ENCODE measurements at places on chromosomes 13 and 19. TPM values are rescaled to one million over a fixed set of nuclear protein-coding genes. Genes with fewer than 3 reads are reported as not detected.
A peak's percentile ranks its signal among the peaks of the same experiment; 100 is the strongest.

DNA sequence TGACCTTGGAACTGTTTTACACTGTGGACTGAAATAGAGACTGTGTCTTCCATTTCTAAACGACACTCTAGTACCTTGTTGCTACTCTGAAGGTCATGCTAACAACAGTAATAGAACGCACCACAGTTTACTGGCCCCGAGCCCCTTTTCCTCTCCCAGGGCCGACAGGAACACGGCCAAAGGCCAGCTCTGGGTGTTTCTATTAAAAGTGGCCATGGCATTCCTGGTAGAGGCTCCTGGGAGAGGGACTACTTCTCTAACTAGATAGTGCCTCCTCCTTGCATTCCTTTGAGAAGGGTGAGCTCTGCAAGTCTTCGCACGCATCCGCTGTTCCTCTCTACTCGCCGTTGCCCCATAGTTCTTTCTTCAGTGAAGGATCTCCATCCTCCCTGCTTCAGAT lies 18.7 kb upstream of the SIAH3 start:
- no peak for DNase-seq

GRCh38 chr13:66821551-66821950 lies 408.6 kb downstream of the PCDH9 start:
- no peak for DNase-seq

- DNase-seq, result no peak
Measured at GRCh38 chr19:39306075-39306474, 9.9 kb downstream of the IFNL1 start.

GRCh38 chr13:51286135-51287002 lies 53.1 kb upstream of the SERPINE3 start:
- DNase-seq, result no peak

GRCh38 chr13:48156466-48156865 lies 61.6 kb upstream of the MED4 start:
- DNase-seq, result no peak

DNA sequence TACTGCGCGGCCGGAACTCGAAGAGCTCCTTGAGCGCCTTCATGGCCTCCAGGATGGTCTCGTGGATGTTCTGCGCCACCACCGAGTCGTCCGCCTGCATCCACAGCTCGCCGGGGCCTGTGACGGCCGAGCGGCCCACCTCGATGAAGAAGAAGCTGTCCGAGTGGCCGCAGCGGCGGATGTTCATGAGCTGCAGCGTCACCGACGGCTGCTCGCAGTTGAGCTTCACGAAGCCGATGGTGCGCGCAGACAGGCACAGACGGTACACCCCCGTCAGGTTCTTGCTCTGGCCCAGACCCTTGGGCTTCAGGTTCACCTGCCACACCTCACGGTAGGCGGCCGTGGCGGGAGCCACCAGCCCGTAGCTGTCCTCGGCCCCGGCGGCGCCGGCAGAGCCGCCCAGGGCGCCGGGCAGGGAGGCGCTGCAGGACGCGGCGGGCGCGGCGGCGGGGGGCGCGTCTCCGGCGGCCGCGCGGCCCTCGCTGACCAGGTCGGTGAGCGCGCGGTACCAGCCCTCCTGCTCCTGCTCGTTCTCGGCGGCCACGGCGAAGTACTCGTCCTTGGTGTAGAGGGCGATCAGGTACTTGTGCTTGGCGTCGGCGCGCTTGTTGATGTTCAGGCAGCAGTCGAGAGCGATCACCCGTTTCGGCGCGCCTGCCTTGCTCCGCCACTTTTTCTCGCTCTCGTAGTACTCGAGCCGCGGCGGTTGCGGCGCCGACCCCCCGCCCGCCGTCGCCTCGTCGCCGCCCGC lies 1.1 kb downstream of the IRS2 start:
- no peak for DNase-seq

DNA sequence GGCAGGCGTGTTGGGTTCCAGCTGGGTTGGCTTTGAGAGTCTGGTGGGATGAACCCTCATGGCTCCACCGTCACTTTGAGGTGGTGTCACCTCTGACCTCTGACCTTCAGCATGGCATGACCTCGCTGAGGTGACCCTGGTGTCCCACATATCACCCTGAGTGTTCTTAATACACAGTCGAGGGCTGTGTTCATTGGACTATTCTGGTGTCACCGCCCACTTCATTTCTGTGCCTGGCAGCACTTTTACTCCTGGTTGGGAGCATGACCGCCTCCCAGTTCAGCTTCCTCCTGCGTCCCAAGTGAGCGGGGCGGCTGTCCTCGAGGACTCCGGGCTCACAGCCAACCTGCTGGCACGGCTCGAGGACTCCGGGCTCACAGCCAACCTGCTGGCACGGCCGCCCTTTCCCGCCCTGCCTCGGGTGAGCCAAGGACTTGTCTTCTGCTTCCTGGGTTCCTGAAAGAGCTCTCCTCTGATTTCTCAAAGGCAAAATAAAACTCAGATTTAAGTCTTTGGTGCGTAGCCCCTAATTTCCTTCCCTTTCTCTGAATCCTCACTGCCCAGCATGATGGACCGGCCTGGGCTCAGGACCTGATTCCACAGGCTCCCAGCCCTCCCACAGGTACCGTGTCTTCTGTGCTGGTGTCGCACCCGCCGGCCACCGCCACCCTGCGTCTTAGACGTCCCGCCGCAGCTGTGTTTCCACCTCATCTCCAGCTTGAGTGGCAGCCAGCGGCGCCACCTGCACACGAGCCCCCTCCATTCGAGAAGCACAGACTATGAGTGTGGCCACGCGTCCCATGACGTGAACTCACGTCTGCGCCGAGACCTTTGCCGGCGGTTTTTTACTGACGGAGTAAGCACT lies 10.4 kb downstream of the ATP4B start:
- DNase-seq, result peak; percentile 94

DNA sequence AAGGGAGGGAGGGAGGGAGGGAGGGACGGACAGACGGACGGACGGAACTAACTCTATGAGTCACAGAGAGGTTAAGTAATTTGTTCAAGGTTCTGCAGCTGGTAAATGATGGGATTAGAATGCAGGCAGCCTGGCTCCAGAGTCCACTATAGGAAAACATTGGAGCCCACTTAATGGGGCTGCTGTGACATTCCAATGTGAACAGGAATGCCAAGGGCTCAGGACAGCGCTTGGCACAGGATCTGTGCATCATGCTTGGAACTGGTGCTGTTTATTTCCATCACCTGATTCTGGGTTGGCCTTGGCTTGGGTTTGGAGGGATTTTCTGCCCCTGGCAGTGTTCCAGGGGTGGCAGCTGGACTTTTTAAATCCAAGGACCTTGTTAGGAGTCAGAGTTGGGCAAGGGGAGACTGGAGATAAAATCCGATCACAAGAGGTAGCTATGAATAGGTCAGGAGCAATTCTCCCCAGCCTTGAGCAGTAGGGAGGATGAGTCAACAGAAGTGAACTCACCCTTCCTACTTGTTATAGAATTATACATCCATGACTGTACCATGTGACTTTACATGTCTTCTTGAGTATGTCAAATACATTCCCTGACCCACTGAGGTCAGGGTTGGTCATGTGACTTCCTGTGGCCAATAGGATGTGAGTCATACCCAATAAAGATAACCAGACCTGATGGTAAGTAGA lies 7.8 kb upstream of the HIF3A start:
- no peak for DNase-seq

DNA sequence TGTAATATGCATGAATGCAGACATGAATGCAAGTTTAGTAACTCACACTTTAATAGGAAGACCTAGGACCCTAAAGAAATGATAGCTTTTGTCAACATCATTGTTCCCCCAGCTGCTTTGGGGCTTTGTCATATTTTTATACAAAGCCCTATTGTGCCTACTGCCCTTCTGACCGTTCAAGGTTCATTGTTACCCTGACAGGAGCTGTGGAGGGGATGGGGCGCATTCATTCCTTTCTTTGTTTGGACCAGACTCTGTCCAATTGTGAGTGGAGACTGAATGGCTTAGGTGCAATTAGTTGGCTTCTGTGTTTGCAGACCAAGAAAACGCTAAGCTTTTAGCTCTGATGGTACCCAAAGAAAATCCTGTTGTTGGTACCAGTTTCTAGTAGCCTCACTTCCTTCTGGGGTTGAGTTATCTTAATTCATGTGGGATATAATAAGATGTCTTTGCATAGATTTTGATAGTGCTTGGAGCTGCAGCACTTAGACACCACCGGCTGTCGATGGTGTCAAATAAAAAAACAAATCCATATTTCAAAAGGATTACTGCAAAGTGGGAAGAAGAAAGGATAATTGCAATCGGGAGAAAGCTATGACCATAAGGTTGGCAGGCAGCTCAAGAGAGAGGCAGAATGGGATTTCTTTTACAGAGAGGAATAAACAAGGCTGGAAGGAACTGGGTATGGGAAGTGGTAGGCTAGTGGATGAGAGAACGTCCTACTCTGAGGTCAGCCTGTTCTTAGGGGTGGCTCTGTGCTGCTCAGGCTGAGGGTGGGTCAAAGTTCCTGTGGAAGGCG lies 133.9 kb upstream of the TMTC4 start:
- no peak for DNase-seq

DNA sequence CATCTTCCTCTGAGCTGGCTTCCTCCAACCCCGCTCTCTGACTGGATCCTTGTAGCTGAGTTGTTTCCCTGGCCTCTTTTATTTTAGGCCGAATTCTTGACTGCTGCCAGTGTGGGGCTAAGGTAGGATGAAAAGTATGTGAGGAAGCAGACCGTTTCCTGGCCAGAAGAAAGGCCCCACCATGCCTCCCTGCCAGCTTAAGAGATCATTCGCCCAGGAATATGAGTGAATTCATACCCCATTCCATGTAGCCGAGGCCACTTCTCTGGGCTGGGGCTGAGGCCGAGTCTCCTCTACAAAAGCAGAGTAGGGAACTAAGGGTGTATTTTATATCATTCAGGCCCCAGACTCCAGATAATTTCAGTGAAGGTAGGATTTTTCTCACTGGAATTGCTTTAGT lies 32.3 kb downstream of the NFIX start:
- no peak for DNase-seq

- no peak for DNase-seq
Measured at GRCh38 chr13:42280537-42280936, 8.6 kb downstream of the AKAP11 start.

- no peak for DNase-seq
Measured at GRCh38 chr19:482186-483041, 13.9 kb upstream of the MADCAM1 start.

DNA sequence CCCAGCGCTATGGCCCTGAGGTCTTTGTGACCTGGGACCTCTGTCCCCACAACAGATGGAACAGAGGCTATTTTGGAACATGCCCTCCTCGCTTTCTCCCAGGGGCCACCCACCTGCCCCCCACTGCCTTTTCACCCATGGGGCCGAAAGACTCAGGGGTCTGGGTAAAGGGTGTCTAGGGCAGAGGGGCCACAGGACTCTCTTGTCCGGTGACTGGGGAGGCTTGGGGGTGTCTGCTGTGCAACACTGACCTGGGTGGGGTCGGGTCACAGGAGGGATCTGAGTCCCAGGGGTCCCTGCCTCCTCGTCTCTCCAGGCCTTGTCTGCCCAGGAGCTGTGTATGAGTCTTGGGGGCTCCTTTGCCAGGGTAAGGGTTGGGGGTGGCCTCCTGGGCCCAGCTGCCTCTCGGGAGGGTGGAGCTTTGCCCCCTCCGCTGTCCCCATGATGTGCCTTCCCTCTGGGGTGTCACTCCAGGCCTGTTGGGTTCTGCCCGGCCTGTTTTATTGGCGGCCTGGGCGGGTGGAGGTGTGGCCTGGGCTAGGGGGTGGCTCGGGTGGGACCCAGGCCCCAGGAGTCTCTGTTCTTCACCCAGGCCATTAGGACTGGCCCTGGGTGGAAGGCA lies 2.1 kb downstream of the ARID3A start:
- DNase-seq, result no peak

DNA sequence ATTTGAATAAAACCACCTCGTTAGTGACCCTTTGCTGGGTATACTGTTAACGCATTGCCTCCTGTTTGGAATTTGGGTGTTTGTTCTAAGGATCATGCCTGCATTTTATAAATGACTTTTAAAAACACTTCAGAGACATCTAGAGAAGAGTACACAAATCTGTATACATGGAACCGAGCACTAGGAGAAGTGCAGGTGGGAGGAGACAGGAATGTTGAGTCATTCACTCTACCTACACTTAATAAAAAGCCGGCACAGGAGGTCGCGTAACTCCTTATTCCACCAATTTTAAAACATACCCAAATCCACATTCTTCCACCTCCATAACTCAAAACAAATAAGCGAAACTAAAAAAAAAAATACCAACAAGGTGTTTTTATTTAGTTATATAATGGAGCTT lies 48.6 kb downstream of the FGF9 start:
- DNase-seq, result no peak

GRCh38 chr19:34220472-34221063 lies 33.8 kb upstream of the GARRE1 start:
- no peak for DNase-seq

GRCh38 chr19:19443902-19444680 lies 38.6 kb downstream of the GATAD2A start:
- DNase-seq, result no peak

DNA sequence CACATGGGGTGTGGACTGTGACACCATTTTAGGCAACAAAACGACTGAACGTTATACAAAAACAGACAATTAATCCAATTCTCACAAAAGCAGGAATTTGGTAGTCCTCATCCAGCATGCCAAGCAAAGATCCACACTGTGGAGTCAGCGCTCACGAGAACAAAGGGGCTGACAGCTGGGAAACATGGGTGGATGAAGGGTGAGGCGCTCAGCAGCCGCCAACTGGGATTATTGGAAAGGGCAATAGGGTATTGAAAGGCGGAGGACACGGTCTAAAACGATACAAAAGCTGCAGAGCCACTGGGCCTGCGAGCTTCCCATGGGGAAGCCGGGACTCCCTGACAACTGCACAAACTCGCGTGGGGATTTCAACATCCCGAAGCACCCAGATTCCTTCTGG lies 4.7 kb upstream of the ZNF813 start:
- no peak for DNase-seq

GRCh38 chr13:44801990-44802389 lies 187.3 kb downstream of the NUFIP1 start:
- DNase-seq, result no peak

DNA sequence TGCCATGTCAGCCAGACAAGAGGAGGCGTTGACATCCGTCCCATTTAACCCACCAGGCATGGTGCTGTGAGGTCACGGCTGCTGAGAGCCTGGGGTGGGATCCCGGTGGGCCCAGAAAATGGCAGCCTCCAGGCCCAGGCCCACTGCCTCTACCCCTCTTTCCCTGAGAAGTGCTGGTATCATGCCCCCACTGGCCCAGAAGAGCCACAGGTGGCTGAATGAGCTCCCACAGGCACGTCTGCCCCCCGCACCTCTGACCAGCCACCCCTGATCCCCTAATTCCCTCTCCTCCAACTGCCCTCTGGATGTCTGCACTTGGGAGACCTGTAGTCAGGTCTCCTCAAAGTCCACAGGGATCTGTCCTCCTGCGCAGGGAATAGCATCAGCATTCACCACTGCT lies 37.3 kb upstream of the KCTD15 start:
- no peak for DNase-seq

ZNF460 gene
- total RNA-seq, result 50.3 TPM

OR4F17 gene
- total RNA-seq, result not detected

TMEM38A gene
- 2.1 TPM for total RNA-seq

SSC5D gene
- 13.9 TPM for total RNA-seq

PDE4A gene
- 28.5 TPM for total RNA-seq

ZNF324B gene
- 5.2 TPM for total RNA-seq

KCTD12 gene
- total RNA-seq, result 121 TPM

APOC4 gene
- total RNA-seq, result not detected

ZNF726 gene
- 0.74 TPM for total RNA-seq

PGLYRP1 gene
- 1.6 TPM for total RNA-seq

Data from mesenteric fat pad (tissue), 1 donor.